LNCaP clone FGC (cell line): ENCODE measurements at places on chromosomes 4 and X.

DNA sequence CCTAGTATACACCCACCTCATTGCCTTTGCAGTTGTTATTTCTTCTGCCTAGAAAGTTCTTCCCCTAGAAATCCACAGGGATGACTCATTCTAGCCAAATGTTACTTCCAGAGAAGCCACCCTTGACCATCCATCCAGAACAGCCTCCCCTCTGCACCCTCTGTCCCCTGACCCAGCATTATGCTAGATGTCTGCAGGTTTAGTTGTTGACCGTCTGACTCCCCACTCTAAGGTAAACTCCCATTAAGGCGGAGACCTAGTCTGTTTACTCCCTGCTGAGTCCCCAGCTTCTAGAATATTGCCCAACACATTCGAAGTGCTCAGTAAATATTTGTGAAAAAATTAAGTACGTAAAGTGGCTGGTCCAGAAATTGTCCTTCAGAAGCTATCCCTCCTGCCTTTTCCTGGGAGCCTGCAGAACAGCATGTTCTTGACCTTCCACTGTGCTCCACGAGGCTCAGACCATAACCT lies 11.0 kb downstream of the SRD5A3 start:
- DNase-seq = no peak

DNA sequence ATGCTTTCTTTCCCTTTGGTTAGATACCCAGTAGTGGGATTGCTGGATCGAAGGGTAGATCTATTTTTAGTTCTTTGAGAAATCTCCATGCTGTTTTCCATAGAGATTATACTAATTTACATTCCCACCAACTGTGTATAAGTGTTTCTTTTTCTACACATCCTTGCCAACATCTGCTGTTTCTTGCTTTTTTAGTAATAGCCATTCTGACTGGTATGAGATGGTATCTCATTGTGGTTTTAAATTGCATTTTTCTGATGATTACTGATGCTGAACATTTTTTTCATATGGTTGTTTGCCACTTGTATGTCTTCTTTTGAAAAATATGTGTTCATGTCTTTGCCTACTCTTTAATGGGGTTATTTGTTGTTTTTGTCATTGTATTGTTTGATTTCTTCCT lies 6.6 kb upstream of the AGA start:
- no peak for DNase-seq

DNA sequence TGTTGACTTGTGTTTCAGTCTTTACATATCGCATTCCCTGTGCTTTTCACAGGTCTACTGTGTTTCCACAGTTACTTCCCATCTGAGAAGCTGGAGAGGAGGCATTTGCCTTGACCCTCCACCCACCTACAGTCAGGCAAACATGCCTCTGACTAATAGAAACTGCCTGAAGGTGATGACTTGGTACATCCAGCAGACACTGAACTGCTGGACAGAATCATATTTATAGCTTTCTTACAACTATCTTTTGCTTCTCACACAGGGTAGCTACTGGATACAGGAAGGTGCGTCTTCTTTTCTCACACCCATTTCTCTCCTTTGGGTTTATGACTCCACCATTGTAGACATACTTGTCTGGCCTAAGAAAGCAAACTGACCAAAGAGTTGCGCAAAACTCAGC lies 58.0 kb downstream of the VGLL1 start:
- DNase-seq = no peak

- no peak for DNase-seq
These were observed 2.7 kb upstream of the ALAS2 start for GRCh38 chrX:55033429-55033828.

DNA sequence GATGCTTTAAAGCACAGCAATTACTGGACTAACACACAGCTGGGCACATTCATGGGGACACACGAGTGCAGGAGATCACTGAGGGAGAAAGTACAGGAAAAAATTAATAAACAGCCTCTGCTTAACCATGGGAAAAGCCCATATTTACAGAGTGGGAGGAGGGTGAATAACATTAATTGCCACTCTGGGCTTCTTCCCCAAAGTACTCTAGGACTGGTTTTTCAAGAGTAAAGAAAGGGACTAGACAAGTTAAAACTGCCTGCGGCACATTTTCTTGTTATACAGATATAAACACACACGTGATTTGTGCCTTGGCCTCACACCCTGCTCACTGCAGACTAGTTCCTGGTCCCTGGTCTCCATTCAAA lies 179.7 kb upstream of the TET2 start:
- peak; percentile 96 for DNase-seq

- DNase-seq = no peak
These were observed 61.9 kb downstream of the PRKG2 start for GRCh38 chr4:81152839-81153713.

- DNase-seq = no peak
These were observed 259.4 kb upstream of the JADE1 start for GRCh38 chr4:128550060-128550459.

DNA sequence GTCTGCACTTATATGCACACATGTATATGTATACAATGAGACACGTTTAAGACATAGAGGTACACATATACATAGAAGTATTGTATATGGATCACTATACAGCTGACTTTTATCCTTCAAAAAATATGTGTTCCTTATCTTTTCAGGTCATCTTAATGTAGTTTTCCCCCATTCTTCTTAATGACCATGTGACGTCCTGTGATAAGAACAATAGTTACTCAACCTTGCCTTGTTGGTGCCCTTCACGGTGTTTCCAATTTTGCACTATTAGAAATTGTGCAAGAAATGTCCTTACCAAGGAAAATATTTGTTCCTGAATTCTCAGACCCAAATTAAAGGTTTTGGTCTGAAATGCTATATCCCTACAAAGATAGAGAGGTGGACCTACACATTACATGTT lies 1.0 kb upstream of the PPBP start:
- no peak for DNase-seq

- DNase-seq = no peak
These were observed 7.2 kb upstream of the TSPYL2 start for GRCh38 chrX:53075011-53075410.

DNA sequence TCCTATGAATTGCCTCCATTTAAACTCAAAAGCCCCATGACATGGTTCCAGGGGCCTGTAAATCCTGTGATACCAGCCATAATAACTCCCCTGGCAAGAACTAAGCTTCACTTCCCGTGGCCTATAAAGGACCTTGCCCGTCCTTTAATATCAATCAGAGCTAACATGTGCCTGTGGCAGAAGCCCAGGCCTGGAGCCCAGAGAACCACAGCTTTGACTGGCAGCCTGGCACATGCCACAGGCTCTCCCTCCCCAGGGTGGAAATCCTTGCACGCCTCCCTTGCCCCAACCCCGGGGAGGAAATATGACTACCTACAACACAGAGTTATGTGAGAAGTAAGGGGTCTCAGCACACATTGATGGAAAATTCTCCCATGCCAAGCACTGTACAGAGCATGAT lies 287.4 kb downstream of the RAB28 start:
- no peak for DNase-seq

GRCh38 chrX:110081740-110082139 lies 78.8 kb downstream of the TMEM164 start:
- DNase-seq = no peak

GRCh38 chr4:180106122-180106521 lies 2137.1 kb upstream of the TENM3 start:
- no peak for DNase-seq
